CD8-positive, alpha-beta memory T cell (primary cell): ENCODE measurements at places on chromosomes 11 and 22.

GRCh38 chr22:40609216-40609615, 27.3 kb downstream of the MRTFA start:
- DNase-seq: no peak

- no peak for DNase-seq
Measured at GRCh38 chr11:114121804-114122504, 62.4 kb downstream of the ZBTB16 start.

DNA sequence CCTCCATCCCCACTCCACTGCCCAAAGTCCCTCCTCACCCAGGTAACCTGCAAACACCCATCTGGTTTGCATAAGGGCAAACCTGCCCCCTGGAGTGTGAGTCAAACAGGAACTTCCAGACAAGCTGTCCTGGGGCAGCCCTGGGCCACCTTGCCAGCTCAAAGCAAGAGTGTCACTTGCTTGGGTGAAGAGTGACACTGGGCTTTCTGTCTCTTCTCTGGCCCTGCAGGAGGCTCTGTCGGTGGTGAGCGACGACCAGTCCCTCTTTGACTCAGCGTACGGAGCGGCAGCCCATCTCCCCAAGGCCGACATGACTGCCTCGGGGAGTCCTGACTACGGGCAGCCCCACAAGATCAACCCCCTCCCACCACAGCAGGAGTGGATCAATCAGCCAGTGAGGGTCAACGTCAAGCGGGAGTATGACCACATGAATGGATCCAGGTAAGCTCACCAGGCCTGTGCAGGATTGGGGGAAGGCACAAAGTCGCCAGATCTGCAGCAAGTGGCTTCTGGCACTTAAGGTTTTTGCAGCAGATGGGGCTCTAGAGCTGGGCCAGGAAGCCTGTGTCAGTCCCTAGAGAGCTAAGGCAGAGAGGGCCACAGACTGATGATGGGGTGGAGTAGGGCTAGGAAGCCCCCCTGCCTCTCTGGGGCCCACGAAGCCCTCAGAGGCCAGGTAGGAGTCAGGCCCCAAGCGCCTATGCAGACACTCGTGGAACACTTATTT, 64.2 kb downstream of the FLI1 start:
- DNase-seq: no peak

GRCh38 chr11:84905411-84905810, 721.7 kb downstream of the DLG2 start:
- no peak for DNase-seq

DNA sequence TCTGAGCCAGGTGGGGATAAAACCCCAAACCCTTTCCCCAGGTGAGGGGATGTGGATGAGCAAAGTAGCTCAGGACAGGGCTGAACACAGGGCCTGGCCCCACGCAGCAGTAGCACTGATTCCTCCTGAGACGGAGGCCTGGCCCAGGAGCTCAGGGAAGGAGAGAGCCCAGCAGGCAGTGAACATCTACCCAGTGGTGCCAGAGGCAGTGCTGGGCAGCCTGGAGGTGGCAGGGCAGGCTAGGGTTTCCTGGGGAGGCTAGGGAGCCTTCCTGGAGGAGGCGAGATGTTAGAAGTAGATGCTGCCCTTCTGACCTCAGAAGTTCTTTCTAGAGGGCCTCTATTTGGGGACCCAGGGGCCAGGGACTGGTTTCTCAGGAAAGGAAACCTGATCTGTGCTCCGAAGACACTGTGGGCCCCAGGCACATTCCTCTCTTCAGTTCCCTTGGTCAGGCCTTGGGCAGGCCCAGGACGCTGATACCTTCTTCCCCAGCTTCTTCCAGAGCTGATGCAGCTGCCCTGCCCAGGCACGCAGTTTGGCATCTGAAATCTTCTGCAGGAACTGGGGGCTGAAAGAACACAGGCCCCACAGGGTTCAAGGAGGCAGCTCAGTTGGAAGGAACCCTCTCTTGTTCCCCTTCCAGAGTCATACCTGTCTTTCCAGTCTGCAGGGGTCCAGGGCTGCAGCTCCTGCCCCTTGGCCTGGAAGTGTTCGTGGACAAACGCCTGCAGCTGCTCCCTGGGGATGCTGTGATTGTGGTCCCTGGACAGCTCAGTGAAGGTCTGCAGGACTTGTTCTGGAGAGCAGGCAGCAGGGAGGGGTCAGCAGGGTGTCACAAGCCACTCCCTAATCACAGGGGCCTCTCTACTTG, 16.8 kb downstream of the TREH start:
- no peak for DNase-seq

- no peak for DNase-seq
Measured at GRCh38 chr22:28909375-28909774, 26.0 kb downstream of the ZNRF3 start.

DNA sequence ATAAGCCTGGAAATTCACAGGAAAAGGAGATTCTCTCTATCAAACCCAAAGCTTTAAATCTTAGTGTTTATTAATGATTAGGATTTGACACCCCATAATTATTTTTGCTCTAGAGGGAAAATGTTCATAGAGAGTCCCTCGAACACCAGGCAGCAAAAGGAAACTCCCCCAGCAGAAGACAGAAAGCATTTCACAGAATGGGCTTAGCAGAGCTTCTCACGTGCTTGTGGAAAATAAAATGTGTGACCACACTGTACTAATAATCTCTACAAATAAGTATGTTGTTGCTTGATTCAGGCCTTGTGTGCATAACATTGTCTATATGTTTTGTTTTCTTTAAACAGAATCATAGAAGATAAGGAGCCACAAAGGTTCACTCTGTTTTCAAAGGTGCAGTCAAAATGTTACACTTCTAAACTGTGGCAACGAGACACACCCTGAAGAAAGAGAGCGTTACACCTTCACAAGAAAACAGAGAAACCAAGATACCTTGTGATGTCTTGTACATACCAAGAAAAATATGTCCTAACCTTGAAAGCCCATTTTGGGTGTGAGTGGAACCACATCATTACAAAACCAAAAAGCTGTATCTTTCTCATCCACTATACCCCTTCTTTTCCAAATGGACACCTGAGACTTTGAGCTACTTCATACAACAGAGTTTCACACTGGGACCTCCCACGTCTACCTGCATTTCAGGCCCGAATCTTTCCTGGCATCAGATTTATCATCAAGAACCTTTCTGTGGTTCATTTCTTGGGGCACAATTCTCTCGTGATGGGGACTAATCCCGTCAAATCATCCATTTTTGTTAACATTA, 282.5 kb downstream of the ETS1 start:
- peak; percentile 81 for DNase-seq

- no peak for DNase-seq
Measured at GRCh38 chr22:20584872-20585638, 77.6 kb downstream of the MED15 start.

GRCh38 chr22:25884121-25884520, 142.1 kb downstream of the MYO18B start:
- DNase-seq: no peak

DNA sequence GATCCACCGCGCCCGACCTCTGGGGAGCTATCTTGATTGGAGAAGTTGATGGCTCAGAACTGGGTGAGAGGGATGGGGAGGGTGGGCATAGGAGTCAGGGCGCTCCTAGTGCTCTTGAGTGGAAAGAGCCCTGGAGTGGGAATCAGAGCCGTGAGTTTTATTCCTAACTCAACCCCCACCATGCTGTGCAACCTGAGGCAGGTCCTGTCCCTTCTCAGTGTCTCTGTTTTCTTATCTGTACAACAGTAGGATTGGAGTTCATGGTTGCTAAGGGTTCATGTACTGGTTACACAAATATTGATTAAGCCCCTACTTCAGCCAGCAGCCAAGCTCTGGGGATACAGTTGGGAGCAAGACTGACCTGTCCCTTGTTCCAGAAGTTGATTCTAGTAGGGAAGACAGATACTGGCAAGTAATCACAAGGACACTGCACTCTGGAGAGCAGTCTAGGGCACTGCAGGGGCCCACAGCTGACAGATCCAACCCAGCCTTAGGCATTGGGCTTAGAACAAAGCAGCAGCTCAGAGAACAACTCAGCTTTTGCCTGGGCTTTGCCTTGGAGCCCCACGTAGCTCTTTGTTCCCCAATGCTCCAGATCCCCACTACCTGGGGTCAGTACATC, 12.4 kb upstream of the DAGLA start:
- DNase-seq: no peak

GRCh38 chr22:44463151-44463550, 34.9 kb downstream of the RTL6 start:
- no peak for DNase-seq

- DNase-seq: no peak
Measured at GRCh38 chr22:24403346-24403745, 24.1 kb upstream of the ADORA2A start.

- no peak for DNase-seq
Measured at GRCh38 chr11:26028393-26028911, 303.5 kb upstream of the ANO3 start.

- no peak for DNase-seq
Measured at GRCh38 chr11:132064987-132065620, 694.7 kb downstream of the NTM start.

DNA sequence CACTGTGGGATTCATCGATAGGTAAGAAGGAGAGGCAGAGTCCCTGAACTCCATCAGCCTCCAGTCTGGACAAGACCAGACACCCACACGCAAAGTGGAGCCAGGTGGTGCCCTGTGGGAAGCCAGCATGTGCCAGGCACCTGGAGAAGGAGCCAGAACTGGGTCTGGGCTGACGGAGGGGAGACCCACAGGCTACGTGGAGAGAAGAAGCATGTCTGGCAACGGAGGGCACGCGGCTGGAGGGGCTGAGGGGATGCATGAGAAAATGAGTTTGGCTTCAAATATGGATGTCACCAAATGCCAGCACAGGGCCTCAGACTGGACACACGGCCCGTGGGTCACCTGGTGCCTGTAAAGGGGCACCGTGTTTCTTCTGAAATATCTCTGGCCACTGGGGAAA, 55.7 kb downstream of the LINC01488 start:
- no peak for DNase-seq

DNA sequence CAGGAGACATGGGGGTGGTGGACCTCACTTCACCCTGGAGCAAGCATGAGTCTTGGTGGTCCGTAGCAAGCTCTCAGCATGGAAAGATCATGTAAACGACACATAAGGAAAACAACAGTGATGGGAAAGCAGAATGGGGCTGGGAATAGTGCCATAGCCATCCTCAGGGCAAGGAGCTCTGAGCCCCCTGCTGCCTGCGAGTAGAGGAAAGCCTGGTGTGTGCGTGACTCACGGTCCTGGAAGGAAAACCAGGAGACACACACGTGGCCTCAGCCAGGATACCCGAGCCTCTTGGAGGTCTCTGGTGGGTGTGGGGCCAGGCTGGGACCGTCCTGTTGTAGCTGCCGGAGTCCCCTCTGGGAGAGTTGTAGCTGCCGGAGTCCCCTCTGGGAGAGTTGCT, 12.4 kb downstream of the SHANK3 start:
- no peak for DNase-seq

GRCh38 chr11:132072858-132073211, 702.4 kb downstream of the NTM start:
- DNase-seq: no peak

GRCh38 chr11:13984616-13985450, 22.3 kb downstream of the SPON1 start:
- no peak for DNase-seq

GRCh38 chr11:2837096-2837601, 48.4 kb downstream of the CDKN1C start:
- DNase-seq: no peak

- no peak for DNase-seq
Measured at GRCh38 chr22:35568751-35569739, 28.4 kb downstream of the RASD2 start.

DNA sequence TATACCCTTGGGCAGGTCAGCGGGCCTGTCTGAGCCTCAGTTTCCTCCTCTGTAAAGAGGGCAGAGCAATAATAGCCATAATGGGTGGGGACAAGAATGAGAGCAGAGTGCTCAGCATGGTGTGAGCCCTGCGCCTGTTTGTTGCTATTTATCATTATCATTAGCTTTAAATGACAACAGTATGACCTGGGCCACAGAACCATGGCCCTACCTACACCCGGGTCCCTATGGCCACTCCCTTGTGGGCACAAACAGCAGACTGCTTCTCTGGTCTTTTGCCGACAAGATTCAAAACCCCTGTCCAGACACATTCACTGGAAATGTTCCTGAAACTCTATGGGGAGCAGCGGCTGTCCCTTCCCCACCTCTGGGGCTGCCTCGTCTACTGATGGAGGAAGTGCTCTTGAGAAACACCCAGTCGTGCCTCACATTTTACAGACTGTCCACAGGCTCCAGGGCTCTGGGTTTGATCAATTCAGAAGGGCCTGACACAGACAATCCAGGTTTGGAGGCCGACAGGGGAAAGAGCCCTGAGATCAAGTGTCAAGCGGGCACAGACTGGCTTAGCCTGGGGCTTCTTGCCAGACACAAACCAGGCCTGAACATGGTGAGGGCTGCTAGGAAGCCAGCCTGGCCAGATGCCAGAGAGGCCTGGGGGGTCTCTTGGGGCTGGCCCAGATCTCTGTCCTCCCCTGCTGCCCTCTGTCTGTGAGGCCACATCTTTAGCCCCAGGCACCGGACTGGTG, 112.5 kb upstream of the CD82 start:
- DNase-seq: no peak

GRCh38 chr11:94183886-94184264, 55.2 kb downstream of the PANX1 start:
- no peak for DNase-seq

DNA sequence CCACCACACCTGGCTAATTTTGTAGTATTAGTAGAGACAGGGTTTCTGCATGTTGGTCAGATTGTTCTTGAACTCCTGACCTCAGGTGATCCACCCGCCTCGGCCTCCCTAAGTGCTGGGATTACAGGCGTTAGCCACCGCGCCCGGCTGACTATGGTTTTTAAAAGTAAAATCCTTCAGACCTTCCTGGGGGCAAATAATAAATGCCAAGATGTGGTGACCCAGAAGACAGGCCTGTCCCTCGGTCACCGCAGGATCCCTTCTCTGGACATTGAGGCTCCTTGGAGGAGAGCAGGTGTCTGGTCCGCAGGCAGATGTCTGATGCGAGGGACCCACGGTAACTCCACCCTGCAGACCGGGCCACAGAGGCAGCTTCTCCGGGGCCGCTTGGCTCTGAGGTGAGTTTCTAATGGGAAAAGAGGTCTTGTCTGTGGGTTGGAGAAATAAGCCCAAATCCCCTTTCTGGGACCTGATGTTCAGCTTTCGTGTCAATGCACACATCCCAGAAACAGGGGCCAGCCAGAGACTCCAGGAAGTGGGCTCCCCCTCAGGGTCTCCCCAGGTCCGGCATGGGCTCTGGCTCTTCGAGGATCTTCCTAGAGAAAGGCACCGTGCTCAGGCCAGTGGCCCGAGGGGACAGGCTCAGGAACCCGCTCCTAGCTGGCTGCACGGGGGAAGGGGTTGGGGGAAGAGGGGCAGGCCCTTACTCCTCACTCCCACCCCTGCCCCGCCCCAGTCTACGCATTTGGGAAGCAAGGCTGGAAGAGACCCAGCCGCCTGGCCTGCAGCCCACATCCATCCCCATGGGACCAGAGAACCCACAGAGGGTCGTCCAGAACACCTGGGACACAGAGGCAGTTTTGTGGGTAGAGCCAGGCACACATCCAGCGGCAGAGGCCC, 100.6 kb downstream of the WNT7B start:
- DNase-seq: no peak
